ENCODE measurements at places on chromosomes 5 and 9. TPM values are rescaled to one million over a fixed set of nuclear protein-coding genes. Genes with fewer than 3 reads are reported as not detected.

Gene C9
- polyA plus RNA-seq = 0.79 TPM

Gene AHRR
- polyA plus RNA-seq = 1.8 TPM

Gene EXD3
- 21.6 TPM for polyA plus RNA-seq

Gene HRCT1
- 0.72 TPM for polyA plus RNA-seq

Gene C5orf22
- 15.8 TPM for polyA plus RNA-seq

Gene ALDH1A1
- 201 TPM for polyA plus RNA-seq

Gene RAD1
- 25.2 TPM for polyA plus RNA-seq

Gene INSL6
- polyA plus RNA-seq = 0.41 TPM

DNA sequence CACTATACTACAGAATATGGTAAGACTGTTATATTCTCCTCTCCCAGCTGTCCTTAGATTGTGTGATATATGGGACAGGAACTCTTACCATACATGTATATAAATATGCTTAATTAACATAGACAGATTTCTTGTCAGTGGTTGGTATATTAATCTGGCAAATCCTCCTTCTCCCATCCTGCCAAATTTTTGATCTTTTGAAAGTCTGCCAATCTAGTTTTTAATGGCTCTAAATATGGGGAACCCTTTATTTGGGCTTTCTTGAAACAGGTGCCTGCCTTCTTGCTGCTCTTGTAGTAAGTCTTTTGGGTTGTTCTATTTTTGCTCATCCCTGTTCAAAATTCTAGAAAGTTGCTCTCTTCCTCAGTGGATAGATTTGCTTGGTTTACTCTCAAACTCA, 63.5 kb downstream of the SPATA31D1 start:
- no peak overlapping the region for H3K27ac ChIP-seq
- H3K4me1 ChIP-seq = no peaks in the 10 kb centered on the region
- no peaks in the 10 kb centered on the region for H3K36me3 ChIP-seq
- H3K4me3 ChIP-seq = no peak overlapping the region
- H3K27me3 ChIP-seq = no peaks in the 10 kb centered on the region

- DNase-seq = no peak
- H3K4me3 ChIP-seq = no peak overlapping the region
- no peaks in the 10 kb centered on the region for H3K36me3 ChIP-seq
- peaks cover 11% of the 10 kb centered on the region for H3K4me1 ChIP-seq
- no peak overlapping the region for H3K27ac ChIP-seq
Measured at GRCh38 chr5:133035224-133035623, 8.9 kb upstream of the ZCCHC10 start.

GRCh38 chr5:117013280-117013877, 438.8 kb upstream of the SEMA6A start:
- no peak for DNase-seq
- no peaks in the 10 kb centered on the region for H3K27me3 ChIP-seq
- H3K4me3 ChIP-seq = no peak overlapping the region
- no peaks in the 10 kb centered on the region for H3K36me3 ChIP-seq
- H3K27ac ChIP-seq = no peak overlapping the region
- no peaks in the 10 kb centered on the region for H3K4me1 ChIP-seq

DNA sequence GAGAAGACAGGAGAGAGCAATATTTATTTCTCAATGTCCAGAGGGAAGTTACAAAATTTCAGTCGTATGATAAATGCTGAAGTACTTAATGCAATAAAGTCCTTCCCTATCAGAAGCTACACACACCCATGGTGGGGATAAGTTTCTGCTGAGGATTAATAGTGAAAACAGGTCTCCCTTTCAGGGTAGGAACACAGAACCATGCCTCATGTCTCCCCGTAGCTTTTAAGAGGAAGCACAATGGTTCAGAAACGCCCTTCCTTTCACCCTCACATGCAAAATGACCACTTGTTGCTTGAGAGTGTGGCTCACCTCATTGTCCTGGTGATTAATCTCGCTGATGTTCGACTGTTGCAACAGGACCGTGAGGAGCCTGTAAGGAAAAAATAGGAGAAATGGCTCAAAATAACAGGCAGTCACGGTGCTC, 73.6 kb downstream of the ANKRD55 start:
- H3K4me3 ChIP-seq = no peak overlapping the region
- no peak for DNase-seq
- no peaks in the 10 kb centered on the region for H3K36me3 ChIP-seq
- H3K27ac ChIP-seq = no peak overlapping the region
- H3K4me1 ChIP-seq = peaks cover 35% of the 10 kb centered on the region
- no peaks in the 10 kb centered on the region for H3K27me3 ChIP-seq

DNA sequence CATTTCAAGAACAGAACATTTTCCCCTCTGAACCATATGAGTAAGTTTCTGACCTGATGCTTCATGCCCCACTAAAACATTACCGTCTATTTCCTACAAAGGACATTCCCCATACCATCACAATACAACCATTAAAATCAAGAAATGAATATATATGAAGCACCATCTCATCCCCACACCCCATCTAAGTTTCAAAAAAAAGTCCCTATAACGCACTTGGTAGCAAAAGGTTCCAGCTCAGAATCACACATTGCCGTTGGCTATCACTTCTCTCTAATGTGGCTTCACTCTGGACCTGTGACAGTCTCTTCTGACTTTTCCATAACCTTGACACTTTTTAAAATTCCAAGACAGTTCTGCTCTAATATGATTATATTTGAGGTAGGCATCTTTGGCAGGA, 5.9 kb downstream of the EMB start:
- no peaks in the 10 kb centered on the region for H3K27me3 ChIP-seq
- H3K4me1 ChIP-seq = no peaks in the 10 kb centered on the region
- no peak overlapping the region for H3K4me3 ChIP-seq
- H3K36me3 ChIP-seq = no peaks in the 10 kb centered on the region

GRCh38 chr5:6338135-6338534, 40.2 kb downstream of the MED10 start:
- H3K27me3 ChIP-seq = no peaks in the 10 kb centered on the region
- no peaks in the 10 kb centered on the region for H3K4me1 ChIP-seq
- H3K27ac ChIP-seq = no peak overlapping the region

DNA sequence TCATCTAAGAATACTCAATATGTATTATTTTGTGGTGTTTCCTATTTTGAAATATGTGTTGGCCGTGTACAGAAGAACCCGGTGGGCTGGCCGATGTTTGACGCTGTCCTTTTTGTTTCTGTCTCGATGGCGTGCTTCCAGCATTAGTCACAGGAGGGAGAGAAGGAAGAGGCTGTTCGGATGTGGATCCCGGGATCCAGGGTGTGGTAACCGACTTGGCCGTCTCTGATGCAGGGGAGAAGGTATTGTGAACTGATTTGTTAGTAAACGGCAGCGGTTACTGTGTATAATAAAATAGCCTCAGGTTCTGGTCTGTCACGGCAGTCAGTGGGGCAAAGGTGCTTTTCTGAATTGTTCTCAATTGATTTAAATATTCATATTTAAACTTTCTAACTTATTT, 275.0 kb downstream of the ARHGEF28 start:
- H3K36me3 ChIP-seq = no peaks in the 10 kb centered on the region
- no peaks in the 10 kb centered on the region for H3K27me3 ChIP-seq
- DNase-seq = peak; percentile 35
- peak overlapping the region; percentile 65 for H3K27ac ChIP-seq

DNA sequence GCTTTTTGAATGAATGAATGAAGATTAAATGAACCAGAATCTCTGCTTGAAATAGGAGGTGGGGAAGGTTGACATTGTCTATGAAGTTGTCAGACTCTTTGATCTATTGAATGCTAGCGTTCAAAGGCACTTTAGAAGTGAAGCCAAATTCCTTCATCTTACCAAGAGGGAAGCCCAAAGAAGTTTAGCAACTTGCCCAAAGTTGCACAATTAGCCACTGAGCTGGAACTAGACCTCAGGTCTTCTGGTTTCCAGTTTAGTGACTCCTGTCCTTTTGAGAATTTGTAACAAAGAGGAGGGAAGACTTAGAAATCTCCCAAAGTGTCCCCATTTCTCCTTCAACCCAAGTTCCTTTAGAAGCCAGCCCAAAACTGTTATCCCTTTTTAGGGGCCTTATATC, 20.7 kb upstream of the SLC1A3 start:
- no peak overlapping the region for H3K4me3 ChIP-seq
- H3K27ac ChIP-seq = no peak overlapping the region
- H3K36me3 ChIP-seq = no peaks in the 10 kb centered on the region
- no peaks in the 10 kb centered on the region for H3K27me3 ChIP-seq
- no peak for DNase-seq

DNA sequence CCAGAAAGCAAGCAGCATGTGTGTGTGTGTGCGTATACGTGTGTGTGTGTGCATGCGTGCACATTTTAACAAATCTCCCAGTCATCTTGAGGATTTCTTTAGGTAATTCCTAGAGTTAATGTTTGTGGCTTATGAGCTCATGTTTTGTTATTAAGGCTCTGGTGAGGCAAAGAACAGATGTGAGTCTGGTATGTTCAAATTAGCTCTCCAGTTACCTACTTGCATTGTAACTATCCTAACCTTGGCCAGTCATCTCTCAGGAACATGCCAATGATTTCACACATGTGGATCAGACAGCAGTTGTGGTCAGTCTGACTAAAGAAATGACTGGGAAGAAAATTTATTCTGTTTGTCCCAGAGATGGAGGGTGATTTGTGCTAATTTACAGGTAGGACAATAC, 163.1 kb downstream of the IZUMO3 start:
- no peak overlapping the region for H3K27ac ChIP-seq
- H3K4me3 ChIP-seq = no peak overlapping the region
- no peak for DNase-seq
- no peaks in the 10 kb centered on the region for H3K4me1 ChIP-seq
- no peaks in the 10 kb centered on the region for H3K27me3 ChIP-seq

DNA sequence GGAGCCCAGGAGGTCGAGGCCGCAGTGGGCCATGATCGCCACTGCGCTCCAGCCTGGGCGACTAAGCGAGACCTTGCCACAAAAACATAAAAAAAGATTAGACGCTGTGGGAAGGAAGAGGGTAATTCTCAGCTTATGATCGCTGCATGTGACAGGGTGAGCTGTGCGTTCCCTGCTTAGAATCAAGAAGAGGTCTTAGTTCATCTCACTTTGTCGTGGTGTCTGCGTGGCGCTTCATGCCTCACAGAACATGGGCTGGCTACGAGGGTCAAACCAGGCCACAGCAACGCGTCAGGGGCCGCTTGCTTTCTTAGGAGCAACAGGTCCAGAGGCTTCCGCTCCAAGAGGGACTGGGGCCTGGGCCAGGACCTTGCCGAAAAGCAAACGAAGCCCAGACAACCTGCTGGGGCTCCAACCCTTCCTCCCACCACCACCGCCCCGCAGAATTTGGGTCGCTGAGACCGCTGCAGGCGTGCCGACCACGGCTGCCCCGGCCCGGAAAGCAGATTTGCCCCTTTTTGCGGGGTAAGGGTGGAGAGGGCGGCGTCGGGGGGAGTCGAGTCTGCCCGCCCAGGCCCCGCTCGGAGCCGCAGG, 10.0 kb upstream of the GRIN1 start:
- H3K4me3 ChIP-seq = peak overlapping the region; percentile 62
- no peaks in the 10 kb centered on the region for H3K27me3 ChIP-seq
- peaks cover 18% of the 10 kb centered on the region for H3K4me1 ChIP-seq
- H3K27ac ChIP-seq = peak overlapping the region; percentile 71

GRCh38 chr9:99607842-99608448, 213.7 kb upstream of the NR4A3 start:
- H3K27me3 ChIP-seq = no peaks in the 10 kb centered on the region
- DNase-seq = no peak
- H3K27ac ChIP-seq = no peak overlapping the region
- H3K36me3 ChIP-seq = no peaks in the 10 kb centered on the region

GRCh38 chr5:125367702-125368101, 621.3 kb upstream of the ZNF608 start:
- DNase-seq = no peak
- no peak overlapping the region for H3K4me3 ChIP-seq
- H3K36me3 ChIP-seq = no peaks in the 10 kb centered on the region
- H3K27me3 ChIP-seq = no peaks in the 10 kb centered on the region
- no peak overlapping the region for H3K27ac ChIP-seq

DNA sequence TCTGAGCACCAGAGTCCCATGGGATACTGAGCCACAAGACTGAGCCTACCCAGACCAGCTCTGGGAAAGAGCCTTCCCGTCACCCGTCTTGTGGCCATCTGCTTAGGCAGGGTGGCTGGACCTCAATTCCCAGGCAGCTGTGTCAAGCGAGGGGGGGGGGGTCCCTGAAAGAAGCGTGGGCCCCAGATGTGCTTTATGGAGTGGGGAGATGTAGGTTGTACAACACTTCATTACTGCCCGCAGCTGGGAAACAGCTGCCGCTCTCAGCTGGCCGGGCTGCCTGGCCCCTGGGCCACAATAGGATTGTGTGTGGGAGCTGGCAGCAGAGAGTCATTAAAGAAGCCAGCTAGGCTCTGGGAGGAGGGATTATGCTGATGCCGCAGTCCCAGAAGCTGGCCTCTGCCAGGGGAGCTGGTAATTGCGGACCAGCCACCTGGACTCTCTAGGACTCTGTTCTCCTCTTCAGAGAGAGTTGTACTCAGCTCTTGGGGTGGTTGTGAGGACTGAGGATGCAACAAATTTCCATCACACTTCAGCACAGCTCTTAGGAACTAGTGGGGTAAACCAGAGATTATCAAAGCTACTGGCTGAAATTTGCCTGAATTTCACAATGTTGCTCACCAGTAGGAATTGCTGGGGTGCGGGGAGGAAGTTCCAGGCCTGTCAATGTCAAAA, 145.4 kb downstream of the GADD45G start:
- H3K27me3 ChIP-seq = no peaks in the 10 kb centered on the region
- DNase-seq = no peak
- H3K4me3 ChIP-seq = no peak overlapping the region
- H3K4me1 ChIP-seq = peaks cover 46% of the 10 kb centered on the region
